Left renal pelvis (tissue), 4 donors: ENCODE measurements at places on chromosomes 6 and 20. TPM values are rescaled to one million over a fixed set of nuclear protein-coding genes. Genes with fewer than 3 reads are reported as not detected.

DNA sequence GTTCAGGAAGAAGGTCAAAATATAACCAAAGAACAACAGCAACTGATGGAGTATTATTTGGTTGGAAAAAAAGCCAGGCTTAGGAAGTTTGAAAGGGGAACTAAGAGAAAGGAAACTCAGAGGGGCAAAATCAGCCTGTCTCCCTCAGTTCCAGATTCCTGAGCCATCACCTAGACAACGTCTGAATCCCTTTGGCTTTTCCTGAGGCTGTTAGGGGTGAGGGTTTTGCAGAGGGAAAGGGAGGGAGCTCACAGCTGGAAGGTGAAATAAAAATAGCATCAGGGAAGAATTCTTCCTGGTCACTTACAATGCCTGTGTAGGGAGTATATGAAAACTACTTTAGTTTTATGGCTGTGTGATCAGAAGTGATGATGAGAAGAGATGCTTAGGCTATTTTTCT, 100.5 kb downstream of the SOBP start:
- DNase-seq, result no peak

GRCh38 chr20:57977141-57977540, 251.3 kb downstream of the ANKRD60 start:
- no peak for DNase-seq

- DNase-seq, result no peak
Observed at GRCh38 chr20:58227391-58228102, 906 bp downstream of the ANKRD60 start.

DNA sequence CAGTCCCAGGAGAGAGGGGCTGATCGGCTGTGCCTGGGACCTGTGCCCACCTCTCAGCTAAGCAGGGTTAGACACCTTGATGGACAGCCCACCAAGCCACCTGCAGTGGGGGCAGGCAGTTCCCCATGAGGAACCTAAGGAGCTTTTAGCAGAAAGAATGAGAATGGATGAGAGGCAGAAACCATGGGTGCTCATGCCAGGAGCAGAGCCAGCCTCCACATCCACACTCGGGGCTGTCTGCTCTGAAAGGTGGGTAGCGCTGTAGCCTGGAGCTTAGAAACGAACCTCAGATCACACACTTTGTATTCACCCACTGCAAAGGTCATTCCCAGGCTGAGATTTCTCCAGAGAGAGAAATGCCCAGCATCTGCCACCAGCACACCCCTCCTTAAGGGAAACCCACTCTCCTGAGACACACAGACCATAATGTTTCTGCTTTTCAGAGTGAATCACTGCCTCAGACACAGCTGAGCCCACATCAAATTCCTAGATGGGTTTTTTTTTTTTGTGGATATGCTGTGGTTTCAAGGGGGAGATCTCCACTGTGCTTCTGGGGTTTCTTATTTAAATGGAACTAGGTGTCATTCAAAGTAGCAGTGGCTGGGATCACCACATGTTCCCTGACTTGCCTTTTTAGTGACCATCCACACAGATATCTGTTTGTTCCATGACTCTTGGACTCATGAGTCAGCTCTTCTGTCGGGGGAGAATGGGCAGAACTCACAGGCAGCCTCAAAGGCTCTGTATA, 218.9 kb downstream of the EYA2 start:
- DNase-seq, result no peak

The OPN5 gene
- 0.04 TPM for polyA plus RNA-seq
